AG10803 (cell line): ENCODE measurements at places on chromosomes 16 and 17.

GRCh38 chr17:21061971-21062526 is 19.2 kb upstream of the USP22 start:
- no peak for DNase-seq

GRCh38 chr17:9218911-9219310 is 197.6 kb downstream of the NTN1 start:
- DNase-seq, result peak; percentile 34

- no peak for DNase-seq
Observed at GRCh38 chr17:45575126-45575885, 84.8 kb upstream of the PLEKHM1 start.

DNA sequence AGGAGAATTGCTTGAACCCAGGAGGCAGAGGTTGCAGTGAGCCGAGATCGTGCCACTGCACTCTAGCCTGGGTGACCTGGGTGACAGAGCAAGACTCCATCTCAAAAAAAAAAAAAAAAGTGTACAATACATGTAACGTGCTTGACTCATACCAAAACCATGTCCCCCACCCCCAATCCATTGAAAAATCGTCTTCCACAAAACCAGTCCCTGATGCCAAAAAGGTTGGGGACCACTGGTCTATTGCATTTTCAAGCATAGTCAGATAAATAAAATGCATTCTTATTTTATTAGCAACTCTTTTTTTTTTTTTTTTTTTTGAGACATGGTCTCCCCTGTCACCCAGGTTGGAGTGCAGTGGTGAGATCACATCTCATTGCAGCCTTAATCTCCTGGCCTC is 52.1 kb downstream of the COPRS start:
- DNase-seq, result no peak
